Right hindlimb (tissue), 1 donor: ENCODE measurements at places on chromosomes 2 and 18.

DNA sequence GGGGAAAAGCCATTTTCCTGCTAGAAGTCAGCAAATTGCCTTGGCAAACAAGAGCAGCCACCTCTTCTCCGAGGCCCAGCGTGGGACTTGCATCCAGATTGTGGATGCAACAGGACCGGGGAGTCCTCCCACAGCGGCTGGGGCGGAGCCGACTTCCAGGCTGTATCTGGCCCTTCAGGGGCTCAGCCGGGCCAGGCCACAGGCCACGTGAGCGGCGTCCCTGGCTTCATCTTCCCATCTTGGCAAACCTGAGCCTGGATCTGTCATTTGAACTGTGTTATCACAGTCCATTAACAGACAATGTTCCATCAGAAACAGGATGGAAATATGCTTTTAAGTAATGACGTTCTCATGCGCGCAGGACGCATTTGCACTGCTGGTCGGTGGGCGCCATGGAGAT is 483.5 kb upstream of the SALL3 start:
- DNase-seq, result no peak

GRCh38 chr2:74834792-74835755 is 1.1 kb downstream of the HK2 start:
- peak; percentile 85 for DNase-seq

DNA sequence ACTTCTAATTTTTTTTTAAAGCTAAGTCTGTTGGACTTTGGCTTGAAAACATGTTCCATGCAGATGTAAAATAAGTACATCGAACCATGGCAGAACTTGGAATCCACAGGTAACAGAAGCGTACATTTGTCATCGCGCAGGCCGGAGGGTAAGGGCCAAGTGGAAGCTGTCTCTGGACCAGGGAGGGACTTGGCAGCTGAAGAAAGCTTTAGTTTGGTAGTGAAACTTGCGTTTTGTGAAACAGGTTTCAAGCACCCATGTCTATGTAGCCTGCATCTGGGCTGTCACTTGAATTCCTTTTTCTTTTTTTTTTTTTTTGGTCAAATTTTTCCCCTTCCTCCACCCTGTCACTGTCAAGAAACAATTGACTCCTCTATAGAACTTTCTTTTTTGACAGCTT is 20.4 kb downstream of the GRHL1 start:
- DNase-seq, result no peak

DNA sequence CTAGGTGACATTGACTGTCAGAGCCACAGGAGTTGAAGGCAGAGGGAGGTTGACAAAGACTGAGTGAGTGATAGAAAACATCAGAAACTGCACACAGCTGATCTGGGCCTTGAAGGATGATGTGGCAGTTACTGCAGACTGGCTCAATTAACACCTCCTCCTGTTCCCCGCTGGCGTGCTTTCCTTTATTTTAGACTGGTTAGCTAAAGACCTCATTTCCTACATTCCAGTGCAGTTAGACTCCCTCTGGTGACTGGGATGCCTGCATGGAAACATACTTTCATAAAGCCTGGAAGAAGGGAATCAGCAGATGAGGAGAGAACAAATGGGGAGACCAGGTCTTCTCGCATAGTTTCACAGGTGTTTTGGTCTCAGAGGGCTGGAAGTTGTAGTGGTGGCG is 7.1 kb downstream of the TPGS2 start:
- DNase-seq, result no peak

GRCh38 chr18:75113455-75113854 is 95.5 kb downstream of the PTGR3 start:
- DNase-seq, result no peak

- no peak for DNase-seq
Measured at GRCh38 chr2:105188343-105188742, 53.2 kb upstream of the GPR45 start.

- no peak for DNase-seq
Measured at GRCh38 chr18:79784965-79785770, 12.6 kb upstream of the KCNG2 start.

- DNase-seq, result no peak
Measured at GRCh38 chr2:135424849-135425248, 106.2 kb downstream of the ZRANB3 start.

GRCh38 chr18:50686409-50686808 is 126.5 kb downstream of the MAPK4 start:
- DNase-seq, result no peak

GRCh38 chr18:79420033-79420745 is 24.5 kb downstream of the NFATC1 start:
- no peak for DNase-seq

GRCh38 chr2:197388866-197389587 is 45.8 kb downstream of the SF3B1 start:
- no peak for DNase-seq

DNA sequence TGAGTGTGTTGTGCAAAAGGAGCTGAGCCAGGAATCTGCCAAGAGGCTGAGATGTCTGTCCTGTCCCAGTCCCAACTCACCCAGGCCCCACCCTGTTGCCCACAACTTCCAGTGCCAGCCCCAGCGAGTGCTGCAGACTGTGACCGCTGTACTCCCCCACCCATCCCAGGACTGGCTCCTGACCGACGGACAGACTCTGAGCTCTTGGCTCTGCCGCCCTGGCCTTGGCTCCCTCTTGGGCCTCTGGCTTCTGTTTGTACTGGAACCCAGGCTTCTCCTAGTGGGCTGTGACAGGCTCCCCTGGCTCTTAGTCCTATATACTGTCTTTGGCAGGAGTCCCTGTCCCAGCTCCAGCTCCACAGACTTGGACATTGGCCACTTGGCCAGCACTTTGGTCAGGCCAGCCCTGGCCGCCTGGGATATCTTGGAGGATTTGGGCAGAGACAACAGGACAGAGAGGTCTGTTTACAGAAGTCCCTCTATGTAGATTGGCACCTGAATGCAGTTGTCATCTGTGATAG is 41.1 kb downstream of the ACOXL start:
- DNase-seq, result peak; percentile 78

- DNase-seq, result peak; percentile 75
Measured at GRCh38 chr18:362311-363290, 94.8 kb upstream of the THOC1 start.

DNA sequence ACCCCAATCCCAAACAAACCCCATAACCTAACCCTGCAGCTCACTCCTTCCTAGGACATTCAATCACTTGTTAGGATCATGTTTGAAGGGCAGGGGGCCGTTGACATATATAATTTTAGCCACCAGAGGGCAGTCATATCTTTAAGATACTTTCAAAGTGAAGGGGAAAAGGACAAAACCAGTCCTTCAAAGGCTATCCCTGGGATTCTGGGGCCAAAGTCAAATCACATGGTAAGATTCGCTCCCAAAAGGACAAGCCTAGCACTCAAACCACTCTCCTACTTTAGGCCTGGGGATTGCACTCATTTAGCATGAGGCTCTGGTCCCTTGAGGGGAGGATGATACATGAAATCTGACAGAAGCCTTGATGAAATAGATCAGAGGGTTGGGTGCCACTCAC is 44.6 kb downstream of the HAUS1 start:
- peak; percentile 29 for DNase-seq

DNA sequence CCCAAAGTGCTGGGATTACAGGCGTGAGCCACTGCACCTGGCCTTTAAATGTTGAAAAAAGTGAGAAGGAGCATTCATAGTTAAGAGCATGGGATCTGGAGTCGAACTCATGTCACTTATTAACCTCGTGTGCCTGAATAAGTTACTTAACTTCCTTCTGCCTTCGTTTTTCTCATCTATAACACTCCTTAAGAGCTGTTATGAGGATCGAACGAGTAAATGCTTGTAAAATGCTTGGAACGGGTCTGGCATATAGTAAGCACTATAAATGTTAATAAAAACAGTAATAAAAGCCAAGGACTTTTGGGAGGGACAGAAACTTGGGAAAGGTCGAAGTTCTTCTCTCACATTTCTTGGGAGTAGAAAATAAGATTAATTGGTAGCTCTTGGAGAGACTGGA is 40.8 kb downstream of the RAB10 start:
- no peak for DNase-seq

DNA sequence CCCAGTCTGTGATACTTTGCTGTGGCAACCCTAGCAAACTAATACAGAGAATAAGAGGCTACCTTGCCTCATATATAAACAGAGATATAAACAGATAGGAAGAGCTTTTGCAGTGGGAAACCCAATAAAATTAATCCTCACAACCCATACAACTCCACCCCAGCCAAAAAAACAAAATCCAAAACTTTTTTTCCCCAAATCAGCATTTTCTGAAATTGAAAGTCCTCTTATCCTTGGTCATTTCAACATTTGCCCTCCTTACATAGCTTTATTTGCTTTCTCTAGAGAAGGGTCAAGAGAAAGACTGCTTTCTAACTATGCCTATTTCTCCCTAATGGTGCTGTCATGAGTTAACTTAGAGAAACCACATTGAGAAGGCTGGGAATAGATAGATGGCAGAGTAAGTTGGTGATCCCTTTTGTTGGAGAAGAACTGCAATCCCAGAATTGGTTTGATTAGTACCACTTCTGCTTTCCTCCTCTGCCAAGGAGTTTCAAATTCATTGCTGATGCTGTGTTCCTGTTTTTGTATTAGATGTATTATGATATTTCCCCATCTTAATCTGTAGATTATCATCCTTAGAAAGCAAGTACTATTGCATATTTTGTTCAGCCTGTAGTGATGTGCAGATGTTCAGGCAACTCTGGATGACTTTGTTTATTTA is 76.5 kb upstream of the B3GNT2 start:
- no peak for DNase-seq

GRCh38 chr2:66428986-66429612 is 5.8 kb upstream of the MEIS1 start:
- peak; percentile 27 for DNase-seq

- no peak for DNase-seq
Measured at GRCh38 chr2:29743516-29743915, 177.9 kb downstream of the ALK start.

- DNase-seq, result peak; percentile 71
Measured at GRCh38 chr18:54684784-54685183, 93.7 kb downstream of the DYNAP start.

GRCh38 chr2:114642988-114643553 is 200.6 kb downstream of the DPP10 start:
- no peak for DNase-seq

DNA sequence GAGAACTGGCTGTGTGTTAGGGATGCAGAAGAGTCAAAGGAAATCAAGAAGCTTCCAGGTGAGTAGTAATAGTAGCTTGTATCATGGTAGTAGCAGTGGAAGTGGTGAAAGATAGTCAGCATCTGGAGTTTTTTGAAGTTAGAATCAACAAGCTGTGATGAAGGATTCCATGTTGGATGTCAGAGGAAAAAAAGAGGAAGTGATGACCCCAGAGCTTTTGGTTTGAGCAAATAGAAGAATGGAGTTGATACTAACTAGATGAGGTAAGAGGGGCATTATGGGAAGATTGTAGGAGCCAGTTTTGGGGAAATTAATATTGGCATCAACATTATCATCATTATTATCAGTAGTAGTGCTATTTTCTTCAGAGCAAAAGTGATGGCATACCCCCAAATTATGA is 542.2 kb downstream of the XIRP2 start:
- DNase-seq, result no peak

DNA sequence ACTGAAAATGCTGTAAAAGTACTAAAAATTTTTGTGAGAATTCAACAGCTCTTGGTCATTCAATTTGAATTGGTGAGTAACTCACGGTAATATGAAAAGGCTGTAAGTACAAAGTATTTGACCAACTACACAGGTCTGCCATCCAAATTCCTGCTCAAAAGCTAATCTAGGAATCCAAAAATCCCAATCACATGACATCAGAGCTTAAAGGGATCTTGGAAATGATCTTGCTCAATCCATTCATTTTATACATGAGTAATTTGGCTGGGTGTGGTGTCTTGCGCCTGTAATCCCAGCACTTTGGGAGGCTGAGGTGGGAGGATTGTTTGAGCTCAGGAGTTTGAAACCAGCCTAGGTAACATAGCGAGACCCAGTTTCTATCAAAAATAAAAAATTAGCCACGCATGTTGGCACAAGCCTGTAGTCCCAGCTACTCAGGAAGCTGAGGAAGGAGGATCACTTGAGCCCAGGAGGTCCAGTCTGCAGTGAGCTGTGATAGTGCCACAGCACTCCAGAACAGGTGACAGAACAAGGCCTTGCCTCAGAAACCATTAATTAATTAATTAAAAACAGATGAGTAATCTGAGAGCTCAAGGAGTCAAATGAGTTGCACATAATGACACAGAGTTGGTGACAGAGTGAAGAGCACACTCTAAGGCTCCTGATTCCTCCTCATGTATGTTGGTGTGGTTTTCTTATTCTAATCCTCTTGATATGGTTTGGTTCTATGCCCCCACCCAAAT is 19.8 kb downstream of the SPIRE1 start:
- no peak for DNase-seq

- DNase-seq, result no peak
Measured at GRCh38 chr2:121501031-121501430, 29.6 kb upstream of the RNU4ATAC start.

DNA sequence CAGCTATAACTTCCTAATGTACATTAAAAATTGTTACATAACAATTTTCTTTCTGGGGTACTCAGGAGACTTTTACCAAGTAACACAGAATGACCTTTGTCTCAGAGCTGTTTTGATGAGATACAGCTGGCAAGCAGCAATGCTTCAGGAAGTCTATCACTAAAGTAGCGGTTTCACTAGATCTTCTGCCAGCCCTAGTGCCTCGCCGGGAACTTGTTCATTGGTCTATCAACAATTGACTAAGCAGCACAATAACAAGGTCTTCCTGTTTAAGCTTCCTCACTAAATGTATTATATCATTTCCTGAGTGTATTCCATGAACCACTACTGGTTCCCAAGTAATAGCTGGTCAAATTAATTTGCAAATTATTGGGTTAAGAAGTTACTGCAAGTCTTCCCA is 69.2 kb downstream of the TRIP12 start:
- DNase-seq, result peak; percentile 30

- no peak for DNase-seq
Measured at GRCh38 chr2:21317131-21317530, 193.4 kb downstream of the TDRD15 start.

DNA sequence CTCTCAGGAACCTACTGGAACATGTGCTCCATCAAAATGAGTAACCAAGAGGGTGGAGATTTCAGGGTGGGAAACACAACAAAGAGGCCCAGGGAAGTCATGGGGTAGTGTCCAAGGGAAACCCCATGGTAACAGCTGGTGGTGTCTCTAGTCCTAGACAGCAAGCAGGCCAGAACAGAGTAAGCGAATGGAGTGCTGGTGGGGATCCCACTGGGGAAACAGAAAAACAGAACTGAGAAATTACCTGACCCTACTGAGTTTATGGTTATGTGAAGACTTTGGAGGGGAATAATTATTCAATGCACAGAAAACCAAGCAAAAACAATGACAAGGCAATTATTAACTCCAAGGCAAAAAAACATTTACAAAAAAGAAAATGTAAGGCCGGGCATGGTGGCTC is 16.9 kb downstream of the ERCC3 start:
- DNase-seq, result no peak

- DNase-seq, result peak; percentile 21
Measured at GRCh38 chr2:147589127-147589526, 255.7 kb upstream of the ACVR2A start.

- peak; percentile 57 for DNase-seq
Measured at GRCh38 chr2:6148882-6149281, 456.7 kb downstream of the SOX11 start.
